ENCODE measurements at places on chromosomes 3 and 15.

- no peak for DNase-seq
Measured at GRCh38 chr15:51038162-51038973, 56.3 kb downstream of the TNFAIP8L3 start.

DNA sequence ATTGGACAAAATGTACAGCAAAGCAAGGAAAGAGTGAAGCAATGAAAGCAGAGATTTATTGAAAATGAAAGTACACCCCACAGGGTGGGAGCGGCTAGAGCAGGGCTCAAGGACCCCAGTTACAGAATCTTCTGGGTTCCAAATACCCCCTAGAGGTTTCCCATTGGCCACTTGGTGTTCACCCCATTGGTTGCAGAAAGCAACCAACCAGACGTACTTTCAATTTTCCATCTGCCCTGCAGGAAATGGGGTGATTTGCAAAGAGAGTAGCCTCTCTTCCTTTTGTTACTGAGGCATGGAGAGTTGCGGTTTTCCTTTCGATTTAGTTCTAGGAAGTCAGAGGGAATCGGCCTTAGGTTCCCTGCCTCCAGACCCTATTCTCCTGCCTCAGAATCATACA is 2.4 kb downstream of the PML start:
- no peak for DNase-seq

DNA sequence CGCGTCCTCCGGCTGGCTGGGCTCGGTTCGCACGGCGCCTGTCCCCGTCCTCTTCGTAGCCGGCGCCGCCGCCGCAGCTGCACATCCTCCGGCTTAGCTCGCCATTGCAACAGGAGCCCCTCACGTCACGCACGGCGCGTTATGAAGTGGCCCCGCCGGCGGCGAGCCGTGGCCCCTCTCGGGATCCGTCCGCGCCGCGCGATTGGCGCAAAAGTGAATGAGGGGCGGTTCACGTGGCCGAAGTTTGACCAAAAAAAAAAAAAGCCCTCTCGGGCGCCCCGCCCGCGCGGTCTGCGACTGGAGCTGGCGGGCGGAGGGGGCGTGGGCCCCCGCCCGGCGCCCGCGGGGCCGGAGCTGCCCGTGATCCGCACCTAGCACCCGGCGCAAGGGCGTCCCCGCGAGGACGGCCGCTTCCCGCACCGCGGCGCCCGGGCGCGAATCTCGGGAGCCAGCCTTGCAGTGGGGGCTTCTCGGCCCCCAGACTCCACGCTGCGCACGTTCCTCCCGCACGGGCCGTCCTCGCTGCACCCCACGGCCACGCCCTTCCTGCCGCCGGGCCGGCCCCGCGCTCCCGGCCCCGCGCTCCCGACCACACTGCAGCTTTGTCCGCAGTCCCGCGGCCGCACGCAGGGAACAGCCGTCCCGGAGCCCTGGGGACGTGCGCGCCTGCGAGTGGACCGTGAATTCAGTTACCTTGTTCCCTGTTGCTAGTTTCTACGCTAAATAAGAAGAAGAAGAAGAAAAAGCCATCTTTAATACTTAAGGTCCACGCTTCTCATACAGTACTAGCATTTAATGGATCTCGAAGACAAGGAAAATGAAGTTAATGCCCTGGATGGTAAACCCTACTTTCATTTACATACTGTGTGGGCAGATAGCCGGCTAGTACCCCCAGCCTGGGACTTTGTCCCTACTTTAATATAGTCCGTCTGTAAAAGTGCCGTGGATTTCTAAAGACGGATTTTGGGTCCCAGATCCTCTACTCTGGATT is at the start of gene CHSY1:
Gene CHSY1 (minus strand): TSS at position 219 of the 991 bp plus-strand sequence. CDS start 592 bp downstream, outside the sequence.
- DNase-seq: peak; percentile 99

DNA sequence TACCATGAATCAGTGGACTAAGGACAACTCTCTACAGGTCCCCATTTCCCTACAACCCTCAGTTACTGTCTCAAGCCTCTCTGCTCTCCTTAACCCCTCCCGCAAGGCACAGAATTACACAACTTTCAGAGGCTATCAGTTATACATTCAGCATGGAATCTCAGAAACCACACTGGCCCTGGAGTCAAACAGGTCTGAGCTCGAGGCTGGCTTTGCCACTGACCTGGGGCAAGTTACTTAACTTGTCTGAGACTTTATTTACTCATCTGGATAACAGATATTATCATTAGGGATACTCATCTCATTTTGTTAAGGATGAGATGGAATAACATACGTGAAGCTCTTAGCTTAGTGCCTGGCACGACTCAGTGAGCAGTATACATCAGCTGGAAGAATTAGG is 95.2 kb downstream of the WDR76 start:
- no peak for DNase-seq

- no peak for DNase-seq
Measured at GRCh38 chr15:66105286-66106265, 148.0 kb downstream of the MEGF11 start.

- DNase-seq: no peak
Measured at GRCh38 chr3:112925969-112926368, 48.9 kb downstream of the CD200R1 start.

DNA sequence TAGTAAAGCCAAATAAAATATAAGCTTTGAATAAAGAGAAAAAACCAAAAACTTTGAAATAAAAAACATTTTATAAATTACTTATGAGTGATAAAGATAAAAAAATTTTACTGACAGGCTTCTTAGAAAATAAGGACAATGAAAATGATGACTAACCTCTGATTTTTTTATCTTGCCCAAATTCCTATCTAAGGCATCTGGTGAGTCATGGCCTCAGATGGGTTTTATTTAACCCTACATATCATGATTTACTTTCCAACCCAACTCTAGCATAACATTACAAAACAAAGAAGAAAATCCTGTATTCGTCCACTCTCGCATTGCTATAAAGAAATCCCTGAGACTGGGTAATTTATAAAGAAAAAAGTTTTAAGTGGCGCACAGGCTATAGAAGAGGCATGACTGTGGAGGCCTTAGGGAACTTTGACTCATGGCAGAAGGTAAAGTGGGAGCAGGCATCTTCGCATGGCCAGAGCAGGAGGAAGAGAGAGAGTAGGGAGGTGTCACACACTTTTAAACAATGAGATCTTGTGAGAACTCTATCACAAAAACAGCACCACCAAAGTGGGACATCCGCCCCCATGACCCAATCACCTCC is 152.1 kb downstream of the NEK10 start:
- DNase-seq: no peak

DNA sequence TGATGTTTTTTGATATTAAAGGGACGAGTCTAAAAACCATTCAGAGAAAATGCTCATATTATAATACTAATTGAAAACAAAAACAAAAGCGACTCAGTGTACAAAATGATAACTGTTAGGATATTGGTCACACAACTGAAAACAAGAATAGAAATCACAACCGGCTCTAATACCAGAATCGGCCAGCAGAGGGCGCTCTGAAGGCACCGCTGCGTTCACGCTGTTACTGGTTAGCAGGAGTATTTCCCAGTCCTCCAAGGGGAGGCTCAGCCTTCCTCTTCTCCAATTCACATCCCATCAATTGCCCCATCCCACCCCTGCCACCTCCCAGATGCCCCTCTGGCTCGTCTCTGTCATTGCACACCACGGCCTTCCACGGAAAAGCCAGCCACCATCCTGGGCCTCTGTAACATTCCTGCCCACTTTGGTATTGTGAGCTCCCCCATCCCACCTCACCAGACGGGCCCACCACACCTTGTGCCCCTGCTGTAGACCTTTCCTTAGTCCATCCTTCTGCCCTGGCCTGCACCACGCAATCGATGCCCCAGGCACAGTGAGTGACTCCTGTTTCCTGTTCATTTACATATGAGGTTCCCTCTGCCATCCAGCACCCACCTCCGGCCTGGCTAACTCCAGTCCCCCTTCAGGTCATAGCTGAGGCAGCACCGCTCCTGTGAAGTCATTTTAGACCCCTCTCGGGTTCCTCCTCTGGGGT is 8.5 kb downstream of the FAM107A start:
- DNase-seq: peak; percentile 92

DNA sequence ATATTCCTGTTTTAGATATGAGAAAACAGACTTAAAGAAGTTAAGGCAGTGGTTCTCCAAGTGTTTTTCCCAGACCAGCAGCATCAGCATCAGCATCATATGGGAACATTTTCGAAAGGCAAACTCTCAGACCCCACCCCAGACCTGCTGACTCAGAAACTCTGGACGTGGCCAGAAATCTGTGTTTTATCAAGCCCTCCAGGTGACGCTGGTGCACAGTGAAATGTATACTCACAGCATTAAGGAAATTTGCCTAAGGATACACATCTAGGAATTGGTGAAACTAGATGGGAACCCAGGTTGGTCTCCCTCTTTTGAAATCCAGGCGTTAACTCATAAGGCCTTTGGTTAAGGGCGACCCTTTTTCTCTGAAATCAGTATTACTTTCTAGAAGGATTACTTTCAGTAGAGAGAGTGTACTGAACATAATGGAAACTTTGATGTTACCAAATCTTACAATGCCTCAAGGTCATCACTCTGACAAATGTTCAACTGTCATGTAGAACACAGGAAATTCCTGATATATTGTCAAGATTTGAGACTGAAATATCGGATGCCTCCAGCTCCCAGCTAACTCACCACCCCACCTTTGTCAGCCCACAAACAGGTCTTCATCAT is 910.2 kb downstream of the ROBO1 start:
- DNase-seq: no peak

GRCh38 chr3:175413926-175414325 is 554.8 kb downstream of the NAALADL2 start:
- DNase-seq: no peak

DNA sequence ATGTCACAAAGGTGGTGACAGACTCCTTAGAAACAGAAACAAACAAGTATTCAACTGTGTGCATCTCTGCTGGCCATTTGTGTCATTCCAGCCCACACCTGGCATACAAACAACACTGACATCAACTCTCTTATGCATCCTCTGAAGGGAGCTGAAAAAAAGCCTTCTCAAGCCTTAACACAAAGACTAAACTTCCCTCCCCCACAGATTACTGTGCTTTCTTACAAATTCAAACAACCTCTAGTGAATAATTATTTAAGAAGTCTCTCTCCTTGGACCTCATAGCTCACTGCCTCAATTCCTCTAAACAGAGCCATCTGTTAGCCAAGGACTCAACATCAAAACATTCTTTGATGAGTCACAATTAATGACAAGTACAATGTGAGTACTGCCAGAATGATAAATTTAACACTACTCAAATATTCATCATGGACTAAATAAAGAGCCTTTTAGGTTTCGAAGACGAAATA is 132.1 kb downstream of the WDR76 start:
- DNase-seq: no peak

- no peak for DNase-seq
Measured at GRCh38 chr15:59841036-59841435, 151.9 kb upstream of the BNIP2 start.

DNA sequence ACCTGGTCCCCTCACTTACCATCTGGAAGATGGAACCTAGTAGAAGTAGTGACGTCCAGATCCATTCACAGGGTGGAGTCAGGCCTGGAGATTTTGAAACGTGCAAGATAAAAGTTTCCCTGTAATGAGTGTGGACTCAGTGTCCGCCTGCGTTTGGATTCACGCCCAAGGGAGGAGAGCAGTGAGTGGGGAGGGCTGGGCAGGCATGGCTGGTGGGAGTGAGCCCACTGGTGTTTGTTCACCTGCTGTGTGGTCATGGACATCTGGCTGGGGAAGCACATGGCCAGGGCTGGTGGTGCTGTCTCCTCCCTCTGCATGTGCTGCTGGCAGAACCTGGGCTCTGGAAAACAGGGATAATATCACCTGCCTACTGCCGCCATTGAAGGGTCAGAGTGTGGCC is 37.0 kb downstream of the RLBP1 start:
- DNase-seq: no peak

GRCh38 chr3:170529912-170530311 is 56.0 kb downstream of the SLC7A14 start:
- no peak for DNase-seq

GRCh38 chr3:186997473-186997939 is 67.2 kb downstream of the ST6GAL1 start:
- no peak for DNase-seq

- DNase-seq: no peak
Measured at GRCh38 chr3:114502204-114502603, 208.4 kb downstream of the TIGIT start.

DNA sequence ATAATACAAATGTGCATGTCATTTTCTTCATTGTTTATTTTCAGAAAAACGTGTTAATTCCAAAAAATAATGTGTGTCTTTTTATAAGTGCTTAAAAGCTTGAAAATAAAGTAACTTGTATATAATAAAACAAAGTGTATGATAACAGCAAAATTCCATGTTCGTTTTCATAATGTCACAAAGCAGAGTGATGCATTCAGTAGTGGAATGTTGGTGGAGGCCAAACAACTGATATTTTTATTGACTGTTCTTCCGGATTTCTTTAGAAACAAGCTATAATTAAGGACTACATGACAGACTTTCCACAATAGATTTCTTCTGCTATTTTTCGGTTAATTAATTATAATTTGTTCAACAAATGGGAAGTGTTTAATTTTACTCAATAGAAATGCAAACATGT is 412.7 kb downstream of the GABRG3 start:
- DNase-seq: no peak

GRCh38 chr3:34260271-34261000 is 462.0 kb downstream of the PDCD6IP start:
- no peak for DNase-seq

DNA sequence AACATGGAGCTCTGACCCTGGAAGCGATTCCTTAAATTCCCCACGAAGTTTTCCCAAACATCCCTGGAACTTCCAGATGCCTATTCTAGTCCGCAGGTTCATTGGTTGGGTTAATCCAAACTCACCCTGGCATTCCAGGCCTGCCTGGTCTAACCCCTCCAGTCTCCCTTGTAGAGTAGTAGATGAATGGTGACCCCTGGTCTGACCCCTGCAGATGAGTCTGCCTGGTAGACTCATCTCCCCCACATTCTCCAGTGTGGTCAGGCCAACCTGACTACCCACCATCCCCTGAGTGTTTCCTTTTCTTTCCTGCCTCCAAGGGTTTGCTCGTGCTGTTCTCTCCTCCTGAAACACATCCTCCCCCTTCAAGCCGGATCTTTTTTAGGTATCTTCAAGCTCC is 10.8 kb upstream of the HRH1 start:
- DNase-seq: peak; percentile 8
